ENCODE measurements at places on chromosomes 4 and X.

DNA sequence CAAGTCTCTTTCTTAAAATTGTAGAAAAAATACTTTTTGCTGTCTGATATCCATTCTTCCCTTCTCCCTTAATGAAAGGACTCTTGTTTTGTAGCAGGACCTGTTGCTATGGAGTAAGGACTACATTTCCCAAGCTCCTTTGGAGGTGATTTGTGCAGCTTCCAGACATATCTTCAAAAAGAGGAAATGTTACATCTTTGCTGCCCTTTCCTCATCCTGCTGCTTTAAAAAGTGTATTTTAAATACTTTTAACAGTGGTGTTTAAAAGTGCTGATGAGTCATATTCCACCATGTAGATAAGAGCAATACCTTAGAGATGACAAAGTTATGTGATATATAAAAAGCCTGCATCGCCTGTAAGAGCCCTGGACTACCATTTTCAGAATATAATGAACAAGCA is 98.7 kb downstream of the CFAP299 start:
- DNase-seq = no peak

DNA sequence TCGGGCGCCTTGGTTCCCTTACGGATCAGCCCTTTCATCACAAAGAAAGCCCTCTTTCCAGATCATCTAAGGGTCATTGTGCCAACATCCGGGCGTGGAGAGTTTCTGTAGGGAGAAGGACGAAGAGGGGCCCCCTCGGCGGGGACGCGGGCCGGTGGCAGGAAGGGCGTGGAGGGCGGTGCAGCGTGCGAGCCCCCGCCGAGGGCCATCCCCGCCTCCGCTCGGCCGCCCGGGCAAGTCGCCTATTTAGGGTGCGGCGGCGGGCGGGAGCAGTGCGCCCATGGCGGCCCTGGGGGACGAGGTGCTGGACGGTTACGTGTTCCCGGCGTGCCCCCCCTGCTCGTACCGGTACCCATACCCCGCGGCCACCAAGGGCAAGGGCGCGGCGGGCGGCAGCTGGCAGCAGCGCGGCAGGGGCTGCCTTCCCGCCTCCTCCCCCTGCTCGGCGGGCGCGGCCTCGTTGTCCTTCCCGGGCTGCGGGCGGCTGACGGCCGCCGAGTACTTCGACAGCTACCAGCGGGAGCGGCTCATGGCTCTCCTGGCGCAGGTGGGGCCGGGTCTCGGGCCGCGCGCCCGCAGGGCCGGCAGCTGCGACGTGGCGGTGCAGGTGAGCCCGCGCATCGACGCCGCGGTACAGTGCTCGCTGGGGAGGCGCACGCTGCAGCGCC is at the start of gene ZAR1:
Gene ZAR1, plus strand, starts transcription at position 241 of the 668 bp plus-strand sequence. Its CDS starts 40 bp downstream, at position 281.
- no peak for DNase-seq

GRCh38 chr4:73340917-73341316 is 63.2 kb upstream of the ALB start:
- no peak for DNase-seq

- DNase-seq = no peak
Observed at GRCh38 chr4:95510145-95510544, 38.6 kb downstream of the UNC5C start.

GRCh38 chr4:146334862-146335449 is 120.6 kb downstream of the REELD1 start:
- DNase-seq = no peak

GRCh38 chrX:46573892-46574773 is 568 bp downstream of the CHST7 start:
- no peak for DNase-seq

GRCh38 chr4:47816748-47817147 is 21.1 kb downstream of the CORIN start:
- DNase-seq = no peak

DNA sequence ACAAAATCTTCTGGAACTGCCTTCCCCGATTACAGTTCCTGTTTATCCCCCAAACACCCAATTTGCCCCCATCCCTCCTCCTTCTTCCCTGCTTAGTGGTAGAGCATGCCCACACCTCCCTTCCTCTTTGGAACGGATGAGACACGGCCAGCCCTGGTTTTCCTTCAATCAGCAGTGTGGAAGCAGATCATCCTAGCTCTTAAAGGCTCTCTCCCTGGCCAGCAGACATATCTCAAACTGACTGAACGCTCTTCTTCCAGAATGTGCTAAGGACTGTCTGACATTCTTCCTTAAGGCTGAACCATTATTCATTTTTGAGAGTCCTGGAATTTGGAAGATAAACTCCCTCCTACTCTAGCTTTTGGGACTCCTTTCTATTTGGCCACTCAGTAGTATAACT is 161.1 kb downstream of the TRIML1 start:
- no peak for DNase-seq

- DNase-seq = no peak
Observed at GRCh38 chr4:118589471-118590055, 95.6 kb upstream of the METTL14 start.

DNA sequence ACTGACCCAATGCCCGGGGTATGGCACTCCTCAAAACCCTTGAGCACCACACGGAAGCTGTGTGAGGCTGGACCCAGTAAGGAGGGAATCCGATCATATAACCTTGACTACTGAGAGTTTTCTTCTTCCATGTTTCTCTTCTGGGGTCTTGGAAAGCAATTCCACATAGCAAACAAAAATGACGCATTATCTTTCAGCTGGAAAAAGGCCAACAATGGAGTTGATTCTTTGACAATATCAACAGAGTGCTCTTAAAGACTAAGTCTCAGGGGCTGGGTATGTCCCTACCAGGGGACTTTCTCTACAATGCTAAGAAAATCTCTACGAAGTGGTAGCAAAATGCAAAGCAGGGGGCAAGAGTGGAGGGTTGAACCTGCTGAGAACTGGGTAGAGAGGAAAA is 188.6 kb downstream of the NSUN7 start:
- no peak for DNase-seq

DNA sequence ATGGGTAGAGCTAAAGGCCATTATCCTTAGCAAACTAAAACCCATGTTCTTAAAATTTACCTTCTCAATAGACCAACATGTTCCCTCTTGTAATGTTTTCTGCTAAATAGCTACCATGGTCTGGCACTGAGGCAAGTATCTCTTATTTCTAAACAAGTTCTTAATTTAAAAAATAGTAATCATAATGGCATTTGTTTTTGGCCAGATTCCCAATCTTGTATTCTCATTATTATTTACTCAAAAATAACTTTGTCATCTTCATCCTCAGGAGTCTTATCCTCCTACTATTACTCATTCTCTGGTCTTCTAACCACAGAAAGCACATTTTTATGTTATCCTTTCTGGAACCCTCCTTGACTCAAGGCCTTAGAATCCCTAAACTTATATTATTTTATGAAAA is 931.2 kb downstream of the CCSER1 start:
- no peak for DNase-seq

GRCh38 chrX:106451933-106452332 is 159.8 kb upstream of the RADX start:
- no peak for DNase-seq

DNA sequence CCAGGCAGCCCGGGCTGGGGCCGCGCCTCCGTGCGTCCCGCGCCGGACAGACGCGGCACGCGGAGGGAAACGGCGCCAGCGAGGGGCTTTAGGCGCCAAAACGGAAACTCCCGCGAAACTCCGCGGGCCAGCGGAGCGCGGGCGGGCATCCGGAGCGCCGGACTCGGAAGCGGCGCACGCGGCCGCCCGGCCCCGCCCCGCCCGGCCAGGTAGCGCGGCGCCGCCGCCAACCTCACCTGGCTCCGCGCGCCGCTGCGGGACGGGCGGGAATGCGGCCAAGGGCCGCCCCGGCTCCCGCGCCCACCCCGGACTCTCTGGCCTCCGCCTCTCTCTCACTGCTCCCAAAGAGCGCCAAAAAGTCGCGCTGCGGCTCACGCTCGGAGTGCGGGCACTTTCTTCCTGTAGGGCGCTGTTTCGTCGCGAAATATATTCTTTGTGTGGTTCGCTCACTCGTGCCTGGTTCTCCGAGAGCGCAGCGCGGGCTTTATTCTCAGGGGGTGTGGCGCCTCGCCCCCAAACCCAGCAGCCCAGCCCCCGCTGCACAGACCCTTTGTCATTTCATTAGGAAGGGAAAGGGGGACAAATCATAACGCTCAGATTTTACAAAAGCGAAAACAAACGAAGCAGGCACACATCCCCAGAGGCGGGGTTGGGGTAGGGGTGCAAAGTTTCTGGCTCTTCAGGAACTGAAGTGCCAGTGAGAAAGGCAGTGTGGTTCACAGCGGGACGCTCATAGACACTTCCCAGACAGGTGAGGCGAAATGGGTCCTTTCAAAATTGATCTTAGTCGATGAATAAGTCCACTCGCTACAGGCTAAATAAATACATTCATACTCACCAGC is 961 bp upstream of the MBNL3 start:
- DNase-seq = no peak

- no peak for DNase-seq
Observed at GRCh38 chr4:153364061-153364460, 19.6 kb downstream of the MND1 start.

DNA sequence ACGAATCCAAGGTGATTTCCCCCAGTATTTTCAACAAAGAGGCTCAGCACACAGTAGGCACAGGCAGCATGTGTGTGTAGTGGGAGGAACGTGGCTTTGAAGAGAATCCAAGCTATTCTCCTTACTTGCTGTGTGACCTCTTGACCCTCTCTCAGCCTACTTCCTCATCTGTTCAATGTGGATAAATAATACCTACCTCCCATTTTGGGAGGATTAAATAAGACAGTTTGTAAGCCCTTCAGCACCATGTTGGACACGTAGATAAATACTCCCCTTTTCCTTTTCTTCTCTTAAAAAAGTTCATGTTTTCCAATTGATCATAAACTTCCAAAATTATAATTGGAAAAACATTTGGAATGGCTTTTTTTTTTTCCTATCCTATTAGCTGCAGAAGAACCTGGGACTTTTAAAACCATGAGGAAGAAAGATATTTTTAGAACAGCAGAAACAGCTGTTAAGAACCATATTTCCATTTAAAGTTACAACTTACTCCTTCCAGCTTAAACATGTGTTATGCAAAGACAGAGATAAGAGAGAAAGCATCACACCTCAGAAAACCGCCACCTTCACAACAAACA is 56.1 kb upstream of the TMEM131L start:
- DNase-seq = no peak

DNA sequence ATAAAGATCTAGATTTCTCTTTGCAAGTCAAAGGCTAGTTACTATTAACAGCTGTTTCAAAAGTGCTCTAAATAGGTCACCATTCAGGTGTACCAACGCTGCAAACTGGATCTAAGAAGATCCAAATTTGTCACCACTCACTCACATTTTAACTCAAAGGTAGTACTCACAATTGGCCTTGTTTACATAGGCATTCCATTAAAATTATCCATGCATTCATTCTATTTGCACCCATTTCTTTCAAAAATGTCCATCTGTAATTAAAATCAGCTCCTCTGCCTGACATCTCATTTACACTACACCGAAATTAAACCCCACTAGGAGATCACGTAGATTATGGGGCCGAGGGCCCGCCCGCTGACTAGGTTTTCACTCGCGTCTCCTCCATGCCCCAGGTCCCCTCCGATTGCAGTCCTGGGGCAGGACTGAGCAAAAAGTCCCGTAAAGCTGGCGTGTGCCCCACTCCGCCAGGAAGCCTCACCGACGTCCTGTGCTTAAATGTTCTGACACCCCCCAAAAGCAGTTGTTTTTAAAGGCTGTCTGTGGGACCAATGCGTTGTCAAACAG is 1.3 kb upstream of the ING2 start:
- no peak for DNase-seq

DNA sequence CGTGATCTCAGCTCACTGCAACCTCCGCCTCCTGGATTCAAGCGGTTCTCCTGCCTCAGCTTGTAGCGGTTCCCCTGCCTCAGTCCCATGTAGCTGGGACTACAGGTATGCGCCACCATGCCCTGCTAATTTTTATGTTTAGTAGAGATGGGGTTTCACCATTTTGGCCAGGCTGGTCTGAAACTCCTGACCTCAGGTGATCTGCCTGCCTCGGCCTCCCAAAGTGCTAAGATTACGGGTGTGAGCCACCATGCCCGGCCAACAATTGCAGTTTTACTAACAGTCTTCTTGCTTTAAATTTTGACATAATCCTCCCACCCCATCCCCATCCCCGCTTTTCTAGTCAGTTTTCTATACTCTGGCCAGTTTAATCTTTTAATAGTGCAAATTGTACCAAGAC is 112.0 kb downstream of the CFAP299 start:
- no peak for DNase-seq

GRCh38 chr4:149886786-149887490 is 71.3 kb upstream of the IQCM start:
- DNase-seq = no peak

DNA sequence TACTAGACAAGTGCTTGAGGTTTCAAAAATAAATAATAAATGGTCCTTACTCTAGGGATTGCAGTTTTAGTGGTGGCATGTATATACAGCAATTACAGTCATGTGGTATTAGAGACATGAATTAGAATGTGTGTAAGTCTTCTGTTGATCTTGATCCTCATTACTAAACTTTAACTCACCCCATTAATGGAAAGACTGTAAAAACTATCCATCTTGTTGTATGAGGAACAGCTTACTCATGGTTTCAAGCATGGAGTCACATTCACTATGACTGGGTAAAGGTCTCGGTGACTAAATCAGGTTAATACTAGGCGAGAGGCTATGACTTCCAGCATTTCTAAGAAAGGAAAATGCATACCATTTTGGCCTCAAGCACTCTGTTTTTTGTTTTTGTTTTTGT is 107.0 kb upstream of the HPGD start:
- DNase-seq = no peak

GRCh38 chrX:34343001-34343400 is 210.9 kb upstream of the FAM47A start:
- no peak for DNase-seq

- DNase-seq = no peak
Observed at GRCh38 chr4:149838036-149838435, 22.4 kb upstream of the IQCM start.

GRCh38 chrX:53000447-53001135 is 42.3 kb upstream of the FAM156A start:
- DNase-seq = no peak

DNA sequence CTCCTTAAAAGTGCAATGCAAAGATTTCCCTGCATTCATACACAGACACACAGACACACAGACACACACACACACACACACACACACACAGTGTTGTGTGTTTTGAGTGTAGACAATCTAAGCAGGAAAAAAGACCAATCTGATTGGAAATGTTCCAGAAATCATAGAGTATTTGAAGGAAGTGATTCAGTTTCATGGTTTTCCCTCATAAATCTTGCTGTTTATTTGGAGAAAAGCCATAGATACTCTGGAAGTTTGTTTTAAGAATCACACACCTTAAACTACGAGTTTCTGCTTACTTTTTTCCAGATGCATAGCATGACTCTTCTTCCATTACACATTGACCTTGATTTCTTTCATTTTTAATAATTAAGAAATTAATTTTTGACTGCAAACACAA is 298.5 kb upstream of the BMP3 start:
- no peak for DNase-seq

DNA sequence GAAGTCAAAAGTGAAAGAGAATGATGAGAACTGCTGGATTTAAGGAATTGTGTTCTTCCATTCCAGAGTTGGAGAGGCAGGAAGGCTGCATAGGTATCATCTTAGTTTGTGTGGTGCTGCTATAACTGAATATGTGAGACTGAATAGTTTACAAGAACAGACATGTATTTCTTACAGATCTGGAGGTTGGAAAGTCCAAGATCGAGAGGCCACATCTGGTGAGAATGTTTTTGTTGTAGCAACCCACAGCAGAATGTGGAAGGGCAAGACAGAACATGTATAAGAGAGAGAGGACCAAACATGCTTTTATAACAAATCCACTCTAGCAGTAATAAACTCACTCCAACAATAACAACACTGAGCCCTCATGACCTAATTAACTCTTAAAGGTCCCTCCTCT is 408.6 kb downstream of the FAM47B start:
- no peak for DNase-seq

GRCh38 chrX:53253293-53254020 is 27.9 kb downstream of the IQSEC2 start:
- DNase-seq = no peak

Data from NCI-H2081 treated with DMSO at 0.1 percent for 48 hours (cell line).